ENCODE measurements at places on chromosomes 12 and 14.

DNA sequence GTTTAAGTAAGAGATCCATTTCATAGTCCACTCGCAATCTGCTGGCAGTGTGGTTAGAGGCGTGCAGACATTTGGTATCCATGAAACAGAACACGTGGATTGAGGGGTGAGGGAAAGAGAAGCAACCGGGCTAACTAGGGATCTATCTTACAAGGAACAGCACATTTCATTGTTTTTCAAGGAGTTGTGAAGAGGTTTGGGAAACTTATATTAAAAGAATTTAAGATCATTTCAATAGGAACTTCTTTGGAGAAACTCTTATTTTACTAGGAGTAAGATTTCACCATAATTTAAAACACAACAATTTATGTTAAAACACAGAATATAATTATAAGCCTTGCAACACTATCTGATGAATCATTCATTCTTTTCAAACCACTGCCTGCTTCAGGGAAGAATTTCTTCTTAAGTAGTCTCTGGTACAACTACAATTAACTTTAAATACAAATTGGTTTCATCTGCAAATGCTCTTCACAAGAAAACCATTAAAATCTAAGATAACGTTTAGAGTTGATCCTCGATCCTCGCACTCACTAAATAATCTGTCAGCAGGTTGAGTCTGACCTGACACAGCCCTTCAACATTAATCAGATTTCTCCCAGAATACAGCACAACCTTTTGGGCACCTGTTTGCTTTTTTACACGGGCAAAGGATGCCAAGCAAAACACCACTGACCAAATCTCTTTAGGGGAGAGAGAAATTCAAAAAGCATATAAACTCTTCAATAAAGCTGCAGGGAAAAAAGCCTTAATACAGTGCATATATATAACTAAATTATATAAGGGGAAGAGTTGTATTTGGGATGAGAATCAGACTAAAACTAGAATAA lies 27.3 kb downstream of the PPTC7 start:
- DNase-seq, result no peak

- no peak for DNase-seq
Measured at GRCh38 chr14:64923015-64923414, 8.8 kb downstream of the CHURC1 start.

GRCh38 chr14:91947475-91948184 lies at the start of gene FBLN5:
TSS of gene FBLN5 (minus strand) at chr14:91947694. CDS start at chr14:91947229, 465 bp downstream.
- DNase-seq, result no peak

DNA sequence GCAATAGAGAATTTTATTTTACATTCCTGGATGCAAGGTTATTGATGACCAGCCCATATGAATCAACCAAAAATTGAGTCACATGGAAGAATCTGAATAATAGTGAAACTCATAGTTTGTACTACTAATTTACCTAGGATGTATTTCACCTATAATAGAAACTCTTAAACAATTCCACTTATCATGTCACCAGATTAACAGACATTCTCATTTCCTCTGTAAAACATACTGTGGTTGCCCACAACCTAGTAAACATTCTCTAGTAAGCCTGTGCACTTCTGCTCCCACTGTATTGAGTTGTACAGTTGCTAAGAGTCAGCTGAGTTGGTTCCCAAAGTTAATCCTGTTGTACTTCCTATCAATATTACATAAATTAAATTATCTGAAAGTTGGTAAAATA lies 196.6 kb upstream of the TMTC1 start:
- DNase-seq, result no peak

DNA sequence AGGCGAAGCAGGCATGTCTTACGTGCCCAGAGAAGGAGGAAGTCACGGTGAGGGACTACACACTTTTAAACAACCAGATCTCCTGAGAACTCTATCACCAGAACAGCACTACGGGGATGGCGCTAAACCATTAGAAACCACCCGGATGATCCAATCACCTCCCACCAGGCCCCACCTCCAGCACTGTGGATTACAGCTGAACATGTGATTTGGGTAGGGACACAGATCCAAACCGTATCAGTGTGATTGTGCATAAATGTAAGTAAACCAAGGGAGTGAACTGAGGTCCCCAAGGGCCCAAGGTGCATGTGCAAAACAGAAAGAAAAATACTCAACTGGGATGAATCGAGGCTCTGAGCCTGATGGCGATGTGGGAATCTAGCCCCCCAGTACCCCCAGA lies 134.2 kb downstream of the DICER1 start:
- no peak for DNase-seq

DNA sequence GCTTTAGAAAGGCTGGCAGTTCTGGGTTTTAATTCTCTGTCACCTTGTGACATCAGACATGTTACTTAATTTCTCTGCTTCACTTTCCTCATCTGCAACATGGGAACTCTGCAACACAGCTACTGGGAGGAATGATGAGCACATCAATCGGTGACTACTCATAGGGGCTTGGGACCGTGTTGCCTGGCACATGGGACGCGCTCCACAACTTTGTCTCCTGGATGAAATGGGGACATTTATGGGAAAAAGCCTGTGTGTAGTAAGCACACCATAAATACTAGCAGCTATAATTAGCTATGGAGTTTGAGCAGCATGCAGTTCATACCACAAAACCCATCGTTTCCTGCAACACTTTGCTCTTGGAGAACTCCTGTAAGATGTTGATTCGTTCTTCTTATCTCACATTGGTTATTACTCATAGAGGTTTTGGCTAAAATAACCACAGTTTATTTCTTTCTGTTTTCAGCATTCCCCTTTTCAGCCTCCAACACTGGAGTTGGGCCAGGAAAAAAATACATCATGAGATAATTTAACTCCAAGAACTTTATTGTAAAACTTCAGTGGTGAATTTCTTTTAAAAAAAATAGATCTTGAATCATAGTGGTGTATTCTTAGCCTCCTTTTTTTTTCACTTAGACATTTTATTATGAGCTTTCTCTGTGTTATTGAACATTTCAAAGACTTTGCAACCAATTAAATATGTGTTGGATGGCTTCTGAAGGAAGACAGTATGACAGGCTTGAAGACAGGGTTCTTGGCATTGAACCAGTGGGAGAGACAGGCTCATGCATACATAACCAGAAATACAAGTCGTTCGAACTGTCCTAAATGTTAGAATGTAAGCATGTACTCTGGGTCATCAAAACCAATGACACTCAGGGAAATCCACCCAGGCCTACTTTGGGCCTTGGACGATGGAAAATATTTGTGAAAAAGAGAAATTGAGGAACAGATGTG lies 72.7 kb downstream of the RIN3 start:
- DNase-seq, result peak; percentile 90

DNA sequence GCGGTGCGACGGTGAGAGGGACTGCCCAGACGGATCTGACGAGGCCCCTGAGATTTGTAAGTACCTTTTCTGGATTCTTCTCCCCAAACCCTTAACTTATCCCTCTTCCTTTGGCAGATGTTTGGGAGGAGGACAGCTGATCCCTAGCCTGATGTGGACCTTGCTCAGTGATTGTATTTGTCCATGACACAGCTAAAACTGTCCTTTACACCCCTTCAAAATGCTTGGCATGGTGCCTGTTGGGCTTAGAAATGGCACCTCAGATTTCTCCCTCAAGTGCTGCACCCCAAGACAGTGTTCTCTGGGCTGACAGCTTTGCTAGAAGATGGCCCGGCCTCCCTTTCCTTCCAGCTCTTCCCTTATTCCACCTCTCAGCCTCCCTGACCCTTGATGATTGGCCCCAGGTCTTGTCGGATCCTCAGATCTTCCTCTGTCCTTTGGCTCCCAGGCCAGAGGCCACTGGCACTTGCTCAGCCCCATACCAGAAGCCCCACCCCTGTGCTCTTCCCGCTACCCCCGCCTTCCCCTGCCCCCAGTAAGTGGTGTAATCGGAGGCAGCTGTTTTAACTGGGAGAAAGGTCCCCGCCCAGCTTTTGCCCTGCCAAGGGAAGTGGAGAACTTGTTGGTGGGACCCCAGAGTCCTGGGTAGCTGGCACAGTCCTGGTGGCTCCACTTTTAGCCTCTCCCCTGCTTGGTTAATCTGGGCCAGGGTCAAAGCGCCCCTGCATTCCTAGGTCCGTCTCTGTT lies 8.7 kb downstream of the LRP1-AS start:
- DNase-seq, result no peak

DNA sequence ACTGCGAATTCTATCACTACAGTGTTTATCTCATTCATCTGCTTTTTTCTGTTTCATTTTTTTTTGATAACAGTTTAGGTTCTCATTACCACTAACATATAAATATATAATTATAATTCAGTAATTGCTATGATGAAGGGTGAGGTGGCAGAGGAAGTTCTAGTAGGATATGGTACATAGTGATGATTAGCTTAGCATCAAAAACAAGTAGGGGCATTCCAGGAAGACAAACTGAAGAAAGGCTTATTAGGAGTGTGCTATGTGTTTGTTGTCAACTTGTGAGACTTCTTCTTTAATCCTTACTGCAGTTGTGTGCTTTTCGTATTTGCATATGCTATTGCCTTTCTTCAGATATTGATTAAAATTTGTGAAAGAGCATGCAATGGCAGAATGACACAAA lies 20.6 kb downstream of the FUT8 start:
- no peak for DNase-seq

GRCh38 chr12:70267550-70267949 lies 24.3 kb downstream of the CNOT2 start:
- no peak for DNase-seq

GRCh38 chr12:39595928-39596327 lies 23.7 kb downstream of the ABCD2 start:
- no peak for DNase-seq

DNA sequence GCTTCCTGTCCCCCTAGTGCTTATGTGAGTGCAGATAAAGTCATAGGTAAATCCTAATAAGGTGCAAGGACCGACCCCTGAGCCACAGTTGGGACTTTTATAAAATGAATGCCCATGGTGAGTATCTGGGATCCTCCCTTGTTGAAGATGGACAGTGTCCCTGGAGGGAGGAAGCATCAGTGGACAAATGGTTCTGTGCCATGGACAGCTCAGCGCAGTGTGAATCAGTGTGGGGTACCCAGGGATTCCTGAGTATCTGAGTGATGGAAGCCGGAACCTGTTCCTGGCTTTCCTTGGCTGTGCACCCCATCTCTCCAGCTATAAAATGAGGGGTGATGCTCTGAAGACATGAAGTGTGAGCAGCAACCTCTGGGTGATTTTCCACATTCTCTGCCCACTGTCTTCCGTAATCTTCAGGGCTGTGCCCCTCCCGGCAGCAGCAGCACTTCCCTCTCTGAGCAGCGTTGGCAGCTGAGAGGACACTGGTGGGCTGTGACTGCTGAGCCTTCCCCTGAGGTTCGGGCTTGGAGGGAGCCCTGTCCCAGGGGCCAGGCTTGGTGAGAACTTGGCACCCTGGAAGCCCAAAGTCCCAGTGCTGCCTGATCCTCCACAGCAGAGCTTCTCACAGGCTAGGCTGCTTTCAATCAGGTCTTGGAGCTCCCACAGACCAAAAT lies 25.0 kb downstream of the VCPKMT start:
- DNase-seq, result no peak

DNA sequence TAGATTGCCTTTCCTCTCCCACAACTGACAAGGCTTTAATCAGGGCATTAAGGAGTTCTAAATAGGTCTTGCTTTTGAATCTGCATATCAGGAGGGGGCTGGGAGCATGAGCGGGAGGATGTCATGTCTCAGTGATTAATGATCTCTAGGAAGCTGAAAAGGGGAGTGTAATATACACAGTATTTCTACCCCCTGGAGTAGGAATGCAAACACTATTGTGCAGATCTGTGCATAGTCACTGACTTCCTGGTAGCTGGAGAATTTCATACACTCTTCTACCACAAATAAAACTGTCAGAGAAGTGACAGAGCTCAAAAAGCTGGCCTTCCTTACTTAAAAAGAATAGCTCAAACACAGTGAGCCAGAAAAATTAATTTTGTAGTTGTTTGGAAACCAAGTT lies 65.8 kb downstream of the RIC8B start:
- DNase-seq, result no peak

DNA sequence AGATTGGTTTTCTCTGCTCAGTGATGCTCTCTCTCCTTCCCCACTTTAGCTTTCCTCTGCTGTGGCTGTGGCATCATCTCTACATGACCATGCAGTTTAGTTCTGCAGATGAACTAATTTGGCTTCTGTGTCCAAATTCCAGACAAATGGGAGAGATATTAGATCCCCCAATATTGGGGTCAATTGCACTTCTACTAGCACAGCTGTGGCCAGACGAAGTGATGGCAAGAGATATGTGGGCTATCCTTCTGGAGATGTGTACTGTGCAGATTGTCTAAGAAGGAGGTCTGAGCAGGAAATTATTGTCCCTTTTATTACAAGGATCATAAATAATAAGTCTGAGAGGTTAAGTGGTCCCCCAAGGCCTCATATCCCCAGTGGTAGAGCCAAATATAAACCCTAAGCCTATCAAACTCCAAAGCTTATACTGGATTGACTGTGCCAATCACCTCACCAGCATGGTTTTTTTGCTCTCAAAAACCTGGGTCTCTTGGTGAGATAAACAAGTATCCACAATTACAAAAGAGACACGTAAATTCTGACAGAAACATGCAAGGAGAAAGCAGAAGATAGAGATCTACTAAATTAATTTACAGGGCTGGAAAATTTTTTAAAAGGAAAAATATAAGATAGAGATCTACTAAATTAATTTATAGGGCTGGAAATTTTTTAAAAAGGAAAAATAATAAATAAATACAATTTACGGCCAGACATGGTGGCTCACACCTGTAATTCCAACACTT lies 29.1 kb upstream of the GCH1 start:
- DNase-seq, result no peak

DNA sequence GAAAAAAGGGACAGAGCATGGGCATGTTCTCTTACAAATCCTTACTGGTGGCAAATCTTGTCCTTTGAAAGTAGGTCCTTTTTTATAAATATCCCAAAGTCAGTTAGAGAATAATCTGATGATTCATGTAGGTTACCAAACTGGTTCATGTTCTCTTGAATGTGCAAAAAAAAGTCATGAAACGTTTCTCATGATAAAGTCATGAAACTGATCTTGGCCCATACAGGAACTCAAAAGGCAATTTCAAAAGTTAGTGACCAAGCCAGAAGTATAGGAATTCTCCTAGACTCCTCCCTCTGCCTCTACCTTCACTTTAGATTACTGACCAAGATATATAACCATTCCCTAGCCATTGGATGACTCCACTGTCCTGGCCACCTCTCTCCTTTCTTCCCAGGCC lies 27.3 kb upstream of the SPTSSA start:
- DNase-seq, result no peak

- DNase-seq, result no peak
Measured at GRCh38 chr12:90974286-90974685, 19.3 kb upstream of the CCER1 start.

DNA sequence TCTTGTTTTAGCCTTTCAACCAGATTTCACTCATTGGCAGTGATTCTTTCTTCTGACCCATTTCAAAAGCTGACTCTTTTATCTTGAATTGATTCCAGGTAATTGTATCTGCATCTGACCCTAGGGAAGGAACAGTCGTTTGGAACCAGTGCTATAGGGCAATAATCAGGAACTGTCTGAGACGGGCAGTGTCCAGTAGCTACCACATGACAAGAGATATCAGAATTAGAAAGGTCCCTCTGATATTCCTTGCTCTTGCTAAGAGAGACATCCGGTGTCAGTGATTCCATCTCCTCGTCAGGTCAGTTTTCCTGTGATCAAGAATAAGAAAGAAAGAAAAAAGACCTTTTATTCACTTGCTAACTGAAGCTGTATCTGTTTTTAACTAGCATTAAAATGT lies 47.8 kb upstream of the PDE3A start:
- no peak for DNase-seq

- no peak for DNase-seq
Measured at GRCh38 chr14:106505366-106505765, 979.0 kb downstream of the TMEM121 start.

GRCh38 chr14:24360281-24360680 lies 7.7 kb upstream of the NFATC4 start:
- no peak for DNase-seq
